Activated T-helper 1 cell treated with anti-CD3 and anti-CD28 coated beads, Interleukin-2, amount 50 U/mL, for 16 hours (primary cell): ENCODE measurements at places on chromosomes 11 and 22.

GRCh38 chr11:115715251-115715770, 211.1 kb upstream of the CADM1 start:
- no peak for DNase-seq

DNA sequence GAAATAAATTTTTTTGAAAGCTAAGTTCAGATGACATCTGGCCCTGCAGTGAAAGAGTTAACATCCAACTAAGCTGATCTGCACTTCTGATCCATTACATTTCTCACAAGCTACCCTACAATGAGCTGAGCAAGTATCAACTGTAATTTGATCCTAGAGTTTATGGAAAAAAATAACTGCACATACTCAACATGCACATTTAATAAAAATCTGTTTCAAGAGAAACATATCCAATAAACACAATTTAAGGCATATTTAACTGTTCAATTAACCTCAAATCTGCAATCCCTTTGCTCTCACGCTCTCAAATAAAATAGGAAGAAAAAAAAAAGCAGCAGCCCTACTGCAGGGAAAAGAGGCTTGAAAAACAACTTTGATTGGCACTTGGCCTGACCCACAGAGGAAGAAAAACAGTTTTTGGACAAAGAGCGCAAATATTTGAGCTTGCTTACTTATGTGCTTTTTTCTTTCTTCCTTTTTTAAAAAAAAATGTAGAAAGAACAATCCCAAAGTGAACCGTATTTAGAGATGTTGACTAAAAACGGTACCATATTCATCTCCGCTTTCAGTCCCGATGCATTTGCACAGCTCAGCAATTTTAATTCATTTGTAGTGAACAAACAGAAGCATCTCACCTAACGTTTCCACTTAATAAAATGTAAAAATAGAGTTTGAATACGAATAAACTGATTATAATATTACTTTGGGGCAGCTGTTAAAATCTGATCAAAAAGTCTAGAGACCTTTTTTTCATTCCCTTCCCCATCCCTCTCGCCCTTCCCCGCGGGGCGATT, 1.6 kb downstream of the SESN3 start:
- DNase-seq = no peak

DNA sequence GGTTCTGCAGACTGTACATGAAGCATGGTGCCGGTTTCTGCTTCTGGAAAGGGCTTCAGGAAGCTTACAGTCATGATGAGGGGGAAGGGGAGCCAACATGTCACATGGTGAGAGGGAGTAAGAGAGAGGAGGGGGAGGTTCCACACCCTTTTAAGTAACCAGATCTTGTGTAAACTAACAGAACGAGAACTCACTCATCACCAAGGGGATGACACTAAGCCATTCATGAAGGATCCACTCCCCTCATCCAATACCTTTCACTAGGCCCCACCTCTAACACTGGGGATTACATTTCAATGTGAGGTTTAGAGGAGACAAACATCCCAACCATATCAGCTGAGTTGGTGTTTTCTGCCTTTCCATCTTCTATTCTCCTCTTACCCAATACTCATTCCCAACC, 83.5 kb downstream of the BDNF start:
- DNase-seq = no peak

GRCh38 chr22:29126670-29127395, 54.0 kb downstream of the KREMEN1 start:
- DNase-seq = no peak

GRCh38 chr22:38316364-38317121, 690 bp downstream of the CSNK1E start:
- peak; percentile 34 for DNase-seq

DNA sequence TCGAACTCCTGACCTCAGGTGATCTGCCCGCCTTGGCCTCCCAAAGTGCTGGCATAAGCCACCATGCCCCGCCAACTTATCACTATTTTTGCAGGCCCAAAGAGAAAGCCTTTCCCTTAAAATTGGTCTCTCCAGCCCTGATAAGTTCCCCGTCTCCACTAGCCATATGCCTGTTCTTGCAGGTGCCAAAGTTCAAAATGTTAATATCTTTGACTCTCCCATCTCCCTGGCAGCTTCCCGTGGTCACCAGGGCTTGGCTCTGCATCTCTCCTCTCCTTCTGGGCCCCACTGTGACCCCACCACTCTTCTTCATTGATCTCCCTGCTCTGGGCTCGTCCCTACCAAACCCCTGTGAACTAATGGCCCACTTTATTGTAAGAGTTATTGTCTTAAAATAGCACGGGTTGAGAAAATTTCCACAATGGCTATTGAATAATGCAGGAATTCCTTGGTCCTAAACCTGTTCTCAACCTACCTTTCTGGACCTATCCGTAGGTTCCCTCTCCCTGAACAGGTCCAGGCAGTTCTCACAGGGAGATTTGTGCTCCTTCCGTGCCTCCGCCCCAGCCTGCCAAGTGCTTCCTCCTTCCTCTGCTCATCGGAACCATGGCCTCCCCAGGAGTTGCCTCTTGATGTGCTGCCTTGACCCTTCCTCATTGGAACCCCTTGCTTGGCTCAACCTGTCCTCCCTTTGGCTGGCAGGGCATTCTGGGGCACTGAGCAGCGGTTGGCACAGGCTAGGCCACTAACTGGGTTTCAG, 147.5 kb downstream of the DSCAML1 start:
- DNase-seq = no peak

DNA sequence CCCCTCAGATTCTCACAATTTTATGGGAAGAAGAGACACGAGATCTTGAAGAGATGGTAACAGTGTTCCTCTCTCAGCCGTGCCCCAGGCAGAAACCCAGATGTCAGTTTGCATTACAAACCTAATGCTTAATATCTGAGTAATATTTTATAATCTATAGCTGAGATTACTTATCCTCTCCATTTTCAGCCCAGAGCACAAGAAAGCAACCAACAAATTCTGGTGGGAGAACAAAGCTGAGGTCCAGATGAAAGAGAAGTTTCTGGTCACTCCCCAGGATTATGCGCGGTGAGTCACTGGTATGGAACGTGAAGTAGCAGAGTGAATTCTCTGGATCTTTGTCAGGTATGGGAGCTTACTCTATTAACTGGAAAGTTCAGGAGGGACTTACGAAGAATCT, 884 bp downstream of the CENATAC start:
- DNase-seq = no peak

DNA sequence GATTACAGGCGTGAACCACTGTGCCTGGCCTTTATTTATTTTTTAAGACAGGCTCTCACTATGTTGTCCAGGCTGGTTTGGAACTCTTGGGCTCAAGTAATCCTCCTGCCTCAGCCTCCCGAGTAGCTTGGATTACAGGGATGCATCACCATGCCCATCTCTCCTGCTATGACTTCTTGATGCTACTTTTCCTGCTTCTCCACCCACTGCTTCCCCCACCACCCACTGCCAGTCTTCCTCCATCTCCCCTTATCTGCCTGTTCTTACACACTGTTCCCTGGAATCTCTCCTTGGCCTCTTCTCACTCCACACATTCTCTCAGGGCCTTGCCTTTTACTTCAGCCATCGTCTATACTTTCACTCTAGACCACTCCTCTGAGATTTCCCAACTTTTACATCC, 17.3 kb upstream of the TPP1 start:
- no peak for DNase-seq

DNA sequence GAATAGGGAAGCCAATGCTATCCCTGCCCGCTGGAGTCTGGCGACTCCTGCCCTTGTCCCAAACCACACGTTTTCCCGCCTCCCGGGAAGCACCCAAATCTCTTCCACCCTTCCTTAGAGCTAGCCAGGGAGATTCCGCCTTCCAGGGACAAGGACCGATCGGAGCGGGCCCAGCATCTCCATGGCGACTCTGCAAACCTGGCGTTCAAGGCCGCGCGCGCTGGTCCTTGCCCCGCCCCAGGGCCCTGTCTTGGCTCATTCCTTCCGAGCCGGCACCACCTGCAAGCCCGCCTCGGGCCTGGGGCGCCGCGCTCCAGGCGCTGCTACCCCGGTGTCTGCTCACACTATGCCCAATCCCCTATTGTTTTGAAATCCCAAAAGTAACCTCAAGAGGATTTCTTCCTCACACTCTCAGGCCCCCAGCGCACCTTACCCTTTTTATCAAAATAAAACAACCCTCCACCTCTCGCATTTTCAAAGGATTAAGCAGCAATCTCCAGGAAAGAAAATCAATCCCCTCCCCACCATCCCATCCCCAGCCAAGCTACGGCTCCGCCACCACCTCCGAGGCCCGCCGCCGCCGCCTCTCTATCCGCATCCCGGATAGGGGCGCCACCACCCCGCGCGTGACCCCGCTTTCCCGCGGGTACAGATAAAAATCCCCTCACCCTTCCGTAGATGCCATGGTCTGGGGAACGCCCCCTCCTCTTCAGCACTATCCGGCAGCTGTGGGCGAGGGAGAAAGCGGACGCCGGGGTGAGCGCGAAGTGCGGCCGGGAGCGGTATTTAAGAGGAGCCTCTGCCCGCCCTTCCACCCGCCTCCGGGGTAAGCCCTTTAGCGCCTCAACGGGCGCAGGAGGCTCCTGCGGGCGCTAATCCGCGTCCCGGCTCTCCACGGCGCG, 825 bp downstream of the SLC1A2 start:
- no peak for DNase-seq

DNA sequence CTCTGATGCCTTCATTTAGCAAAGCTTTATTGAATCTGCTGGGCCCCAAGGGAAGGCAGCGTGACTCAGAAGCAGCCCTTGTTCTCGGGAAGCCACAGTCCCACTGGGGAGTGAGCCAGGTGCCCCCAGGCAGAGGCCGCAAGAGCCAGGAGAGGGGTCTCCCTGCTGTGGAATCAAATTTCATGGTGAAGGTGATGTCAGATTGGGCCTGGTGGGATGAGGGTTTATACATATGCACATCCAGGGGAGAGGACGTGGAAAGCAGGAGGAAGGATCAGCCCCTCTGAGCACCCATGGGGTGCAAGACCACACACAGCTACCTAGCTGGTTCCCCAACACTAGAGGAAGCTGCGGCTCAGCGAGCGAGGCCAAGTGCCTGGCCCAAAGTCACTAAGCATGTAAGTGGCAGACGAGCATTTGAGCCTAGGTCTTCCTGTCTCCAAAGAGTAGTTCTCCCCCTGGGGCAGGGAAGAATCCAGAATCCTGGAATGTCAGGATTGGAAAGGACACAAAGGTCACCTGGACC, 2.0 kb downstream of the SYNGR1 start:
- DNase-seq = no peak

- no peak for DNase-seq
Measured at GRCh38 chr11:17887779-17888178, 125.1 kb downstream of the SERGEF start.

DNA sequence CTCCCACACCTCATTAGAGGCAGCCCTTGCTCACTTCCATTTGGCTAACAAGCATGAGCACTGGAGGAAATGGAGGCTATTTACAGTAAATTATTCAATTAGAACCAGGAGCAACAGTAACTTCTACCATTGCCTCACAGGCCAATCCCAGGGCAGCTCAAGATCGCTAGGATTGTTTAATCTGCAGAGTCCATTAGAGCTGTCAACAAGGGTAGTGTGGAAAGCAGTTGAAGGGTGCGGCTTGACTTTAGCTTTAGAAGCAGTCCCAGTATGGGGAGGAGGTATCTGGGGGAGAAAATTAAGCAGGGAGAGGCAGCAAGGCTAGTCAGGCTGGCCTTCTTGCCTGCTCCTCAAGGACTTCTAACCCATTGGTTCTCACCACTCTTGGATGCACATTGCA, 38.3 kb upstream of the CYP2R1 start:
- no peak for DNase-seq

DNA sequence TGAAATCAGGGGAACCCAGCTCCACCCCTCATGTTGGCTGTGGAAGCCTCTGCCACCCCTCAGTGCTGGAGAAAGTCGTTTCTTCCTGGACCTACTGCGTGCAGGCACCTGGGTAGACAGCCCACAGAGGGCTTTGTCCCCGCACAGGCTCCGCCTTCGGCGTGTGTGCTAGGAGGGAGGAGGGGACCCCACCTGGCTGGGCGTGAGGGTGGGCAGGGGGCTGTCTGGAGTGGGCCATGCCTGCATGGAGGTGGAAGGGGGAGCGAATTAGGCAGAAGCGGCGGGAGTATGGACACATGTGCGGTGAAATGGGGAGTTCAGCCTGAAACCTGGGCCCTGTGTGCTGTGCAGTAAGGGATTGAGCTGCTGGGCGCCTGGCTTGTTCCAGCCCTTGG, 49.3 kb downstream of the FBLN1 start:
- DNase-seq = no peak

DNA sequence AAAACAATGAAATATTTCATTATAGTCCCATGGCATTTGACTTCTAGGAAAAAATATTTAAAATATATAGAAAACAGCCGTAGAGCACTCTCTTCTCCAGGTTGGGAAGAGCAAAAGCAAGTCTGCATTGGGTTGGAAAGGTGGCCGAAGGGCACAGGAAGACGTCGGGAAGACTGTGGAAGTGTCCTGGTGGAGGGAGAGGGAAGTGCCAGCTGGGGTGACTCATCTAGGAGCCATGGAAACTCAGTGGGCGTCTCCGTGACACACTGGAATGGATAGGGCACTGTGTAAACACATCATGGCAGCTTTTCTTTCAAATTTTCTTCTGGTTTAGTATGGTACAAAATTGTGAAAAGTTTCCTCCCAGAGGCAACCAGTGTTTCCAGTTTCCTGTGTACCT, 12.7 kb downstream of the GTPBP1 start:
- no peak for DNase-seq

DNA sequence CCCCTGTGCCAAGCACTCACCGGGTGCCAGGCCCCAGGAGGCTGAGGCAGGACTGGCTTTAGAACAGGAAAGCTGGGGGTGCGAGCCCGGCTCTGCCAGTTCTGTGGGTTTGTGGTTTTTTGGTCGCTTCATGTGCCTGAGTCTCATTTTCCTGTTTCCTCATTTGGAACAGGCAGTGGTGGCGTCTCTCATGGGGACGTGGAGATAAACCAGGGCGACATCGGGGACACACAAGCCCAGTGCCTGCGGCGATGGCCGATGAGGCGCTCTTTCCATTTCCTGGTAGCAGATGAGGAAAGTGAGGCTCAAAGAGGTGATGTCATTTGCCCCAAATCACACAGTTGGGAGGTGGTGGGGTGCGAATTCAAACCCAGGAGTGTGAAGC, 20.8 kb upstream of the CHKA start:
- no peak for DNase-seq

DNA sequence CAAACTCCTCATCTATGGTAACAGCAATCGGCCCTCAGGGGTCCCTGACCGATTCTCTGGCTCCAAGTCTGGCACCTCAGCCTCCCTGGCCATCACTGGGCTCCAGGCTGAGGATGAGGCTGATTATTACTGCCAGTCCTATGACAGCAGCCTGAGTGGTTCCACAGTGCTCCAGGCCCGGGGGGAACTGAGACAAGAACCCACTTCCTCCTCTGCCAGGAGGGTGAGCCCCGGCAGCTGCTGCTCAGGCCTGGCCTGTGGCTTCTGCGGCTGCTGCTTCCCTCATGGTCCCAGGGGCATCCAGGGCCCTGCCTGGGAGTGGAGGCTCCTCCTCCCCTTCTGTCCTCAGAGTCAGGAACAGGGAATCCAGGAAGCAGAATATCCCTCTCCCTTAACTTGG, 98.4 kb downstream of the ZNF280B start:
- no peak for DNase-seq

- DNase-seq = no peak
Measured at GRCh38 chr22:23693979-23694680, 3.3 kb downstream of the RGL4 start.

- DNase-seq = peak; percentile 24
Measured at GRCh38 chr22:46355369-46355995, 20.0 kb downstream of the TRMU start.
